ENCODE measurements at places on chromosomes 12 and 14.

- DNase-seq, result no peak
These were observed 40.7 kb upstream of the SYT10 start for GRCh38 chr12:33480366-33480765.

DNA sequence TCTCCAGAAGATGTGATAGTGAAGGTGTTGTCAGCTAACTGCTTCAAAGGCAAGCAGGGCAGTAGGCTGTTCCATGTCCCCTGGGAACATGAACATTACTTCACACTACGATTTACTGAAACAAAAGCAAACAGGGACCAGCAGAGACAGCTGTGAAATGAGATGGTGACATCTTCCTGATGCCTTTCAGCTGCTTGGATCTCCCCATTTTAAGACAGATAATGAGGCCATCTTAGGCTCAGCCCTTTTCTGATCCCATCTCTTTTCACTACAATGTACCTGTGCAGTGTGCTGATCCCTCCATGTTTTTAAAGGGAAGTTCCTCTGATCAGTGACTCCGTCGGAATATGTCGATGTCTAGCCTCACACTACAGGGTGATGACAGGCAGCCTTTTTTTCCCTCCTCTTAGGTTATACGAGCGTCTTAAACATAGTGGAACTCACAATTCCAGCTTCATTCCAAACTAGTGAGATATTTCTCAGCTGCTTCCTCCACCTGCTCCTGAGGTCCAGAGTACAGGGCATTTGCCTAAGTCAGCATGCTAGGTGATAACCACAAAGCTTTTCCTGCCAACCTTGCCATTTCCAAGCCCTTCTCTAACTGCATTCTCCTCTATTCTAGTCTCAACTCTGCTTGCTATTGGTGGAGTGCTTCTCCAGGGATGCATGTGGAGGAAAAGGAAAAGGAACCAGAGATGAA is 87.6 kb upstream of the EGLN3 start:
- no peak for DNase-seq

- no peak for DNase-seq
These were observed 6.3 kb upstream of the USP44 start for GRCh38 chr12:95557625-95558024.

DNA sequence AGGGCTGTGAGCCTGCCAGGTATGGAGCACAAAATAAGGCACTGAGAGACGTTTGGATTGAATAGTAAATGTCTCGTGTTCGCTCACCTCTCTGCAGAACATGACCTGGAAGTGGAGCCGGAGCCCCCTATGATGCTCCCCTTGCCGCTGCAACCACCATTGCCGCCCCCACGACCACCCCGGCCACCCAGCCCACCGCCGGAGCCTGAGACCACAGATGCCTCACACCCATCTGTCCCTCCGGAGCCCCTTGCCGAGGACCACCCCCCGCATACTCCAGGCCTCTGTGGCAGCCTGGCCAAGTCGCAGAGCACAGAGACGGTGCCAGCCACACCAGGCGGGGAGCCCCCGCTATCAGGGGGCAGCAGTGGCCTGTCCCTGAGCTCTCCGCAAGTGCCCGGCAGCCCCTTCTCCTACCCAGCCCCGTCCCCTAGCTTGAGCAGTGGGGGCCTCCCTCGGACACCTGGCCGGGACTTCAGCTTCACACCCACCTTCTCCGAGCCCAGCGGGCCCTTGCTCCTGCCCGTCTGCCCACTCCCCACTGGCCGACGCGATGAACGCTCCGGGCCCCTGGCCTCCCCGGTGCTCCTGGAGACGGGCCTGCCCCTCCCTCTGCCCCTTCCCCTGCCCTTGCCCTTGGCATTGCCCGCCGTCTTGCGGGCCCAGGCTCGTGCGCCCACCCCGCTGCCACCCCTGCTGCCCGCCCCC is 18.7 kb downstream of the SETD1B start:
- DNase-seq, result no peak

GRCh38 chr12:114090211-114090610 is 124.1 kb upstream of the RBM19 start:
- DNase-seq, result no peak

GRCh38 chr12:56989861-56990610 is 16.3 kb downstream of the ZBTB39 start:
- DNase-seq, result no peak

GRCh38 chr12:83932011-83932410 is 980.6 kb downstream of the SLC6A15 start:
- DNase-seq, result no peak

Measured in cerebellar nuclear complex (tissue), 1 donor.